ENCODE measurements at places on chromosomes 12 and 14. TPM values are rescaled to one million over a fixed set of nuclear protein-coding genes. Genes with fewer than 3 reads are reported as not detected.

EXOC3L4 gene
- total RNA-seq = not detected

- no peak for DNase-seq
- no peak overlapping the region for H3K4me3 ChIP-seq
- no peaks in the 10 kb centered on the region for H3K36me3 ChIP-seq
- H3K27me3 ChIP-seq = no peaks in the 10 kb centered on the region
Measured at GRCh38 chr14:44699391-44699790, 192.3 kb upstream of the FSCB start.

DNA sequence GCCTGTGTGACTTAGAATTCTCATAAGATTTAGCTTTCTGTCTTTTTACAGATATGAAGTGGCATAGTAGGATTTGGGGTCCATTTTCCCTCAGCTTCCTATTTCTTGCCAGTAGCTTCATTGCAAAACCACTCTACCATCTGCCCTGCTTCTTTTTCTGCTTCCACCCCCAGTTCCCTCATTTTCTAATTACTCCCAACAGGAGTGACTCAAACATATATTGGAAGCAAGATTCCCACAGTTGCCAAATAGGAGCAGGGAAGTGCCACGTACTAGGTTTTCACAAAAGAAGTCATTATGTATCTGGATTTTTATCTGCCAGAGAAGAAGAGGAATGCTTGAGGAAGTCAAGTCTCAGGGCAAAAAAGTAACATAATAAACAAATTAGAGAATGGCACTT is 64.1 kb downstream of the ANO4 start:
- H3K4me1 ChIP-seq = no peaks in the 10 kb centered on the region
- H3K36me3 ChIP-seq = no peaks in the 10 kb centered on the region
- H3K4me3 ChIP-seq = no peak overlapping the region
- H3K27me3 ChIP-seq = no peaks in the 10 kb centered on the region

- no peaks in the 10 kb centered on the region for H3K36me3 ChIP-seq
- no peaks in the 10 kb centered on the region for H3K27me3 ChIP-seq
- DNase-seq = peak; percentile 90
- H3K4me1 ChIP-seq = peaks cover 23% of the 10 kb centered on the region
- H3K4me3 ChIP-seq = peak overlapping the region; percentile 38
Measured at GRCh38 chr12:124609041-124609989, 41.9 kb upstream of the NCOR2 start.

DNA sequence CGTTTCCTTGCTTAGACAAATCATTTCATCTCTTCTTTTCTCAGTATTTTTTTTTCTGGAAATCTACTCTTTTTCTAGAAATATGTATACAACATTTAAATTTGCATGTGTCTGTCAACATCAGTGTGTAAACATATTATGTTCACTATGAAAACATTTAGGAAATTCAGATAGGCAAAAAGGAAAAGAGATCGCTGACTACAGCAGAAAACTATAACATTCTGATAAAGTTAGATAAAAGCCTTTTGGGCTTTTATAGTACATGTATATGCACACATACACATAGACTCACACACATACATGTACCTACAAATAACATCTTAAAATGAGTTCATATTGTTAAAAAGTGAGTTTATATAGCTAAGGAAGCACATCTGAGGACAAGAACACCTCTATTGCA is 142.1 kb downstream of the RAD51B start:
- no peak for DNase-seq
- no peaks in the 10 kb centered on the region for H3K27me3 ChIP-seq
- peaks cover 32% of the 10 kb centered on the region for H3K4me1 ChIP-seq
- peak overlapping the region; percentile 82 for H3K27ac ChIP-seq

DNA sequence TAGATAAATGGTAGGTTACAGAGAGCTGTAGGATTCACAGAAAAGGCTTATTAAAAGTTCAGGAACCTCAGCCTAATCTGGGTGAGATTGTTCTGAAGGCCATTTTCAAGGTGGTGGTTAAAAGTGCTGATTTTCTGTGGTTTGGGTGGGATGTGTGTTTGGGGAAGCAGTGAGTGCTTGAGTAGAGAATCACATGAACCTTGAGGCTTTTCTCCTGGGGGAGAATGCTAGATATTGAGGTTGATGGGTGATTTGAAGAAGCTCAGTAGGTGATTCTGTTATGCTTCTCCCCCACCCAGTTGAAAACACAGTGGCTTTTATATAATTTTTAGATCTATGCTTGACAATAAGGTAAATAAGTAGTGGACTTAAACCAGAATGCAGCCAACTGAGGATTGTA is 420.9 kb downstream of the PCNX1 start:
- no peak overlapping the region for H3K4me3 ChIP-seq
- peak overlapping the region; percentile 13 for H3K27ac ChIP-seq
- H3K27me3 ChIP-seq = no peaks in the 10 kb centered on the region
- H3K4me1 ChIP-seq = peaks cover 23% of the 10 kb centered on the region
- no peaks in the 10 kb centered on the region for H3K36me3 ChIP-seq

DNA sequence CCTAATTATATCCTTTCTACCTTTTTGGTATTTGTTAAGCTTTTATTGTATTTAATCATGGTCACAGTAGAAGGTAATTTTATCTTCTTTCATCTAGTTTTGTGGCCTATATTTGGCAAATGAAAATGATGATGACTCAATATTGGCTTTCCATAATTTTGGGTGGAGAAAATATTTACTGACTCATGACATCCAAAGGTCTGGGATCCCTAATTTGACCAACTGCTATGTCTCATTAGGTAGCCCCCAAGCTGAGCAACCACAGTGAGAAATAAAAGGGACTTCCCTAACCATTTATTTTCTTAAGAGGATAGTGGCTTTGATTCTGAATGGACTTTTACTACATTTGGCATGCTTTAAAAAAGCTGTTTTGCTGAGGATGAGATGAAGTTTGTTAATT is 289.5 kb downstream of the RMST start:
- no peak overlapping the region for H3K27ac ChIP-seq
- no peak for DNase-seq
- H3K4me3 ChIP-seq = no peak overlapping the region
- H3K27me3 ChIP-seq = no peaks in the 10 kb centered on the region

DNA sequence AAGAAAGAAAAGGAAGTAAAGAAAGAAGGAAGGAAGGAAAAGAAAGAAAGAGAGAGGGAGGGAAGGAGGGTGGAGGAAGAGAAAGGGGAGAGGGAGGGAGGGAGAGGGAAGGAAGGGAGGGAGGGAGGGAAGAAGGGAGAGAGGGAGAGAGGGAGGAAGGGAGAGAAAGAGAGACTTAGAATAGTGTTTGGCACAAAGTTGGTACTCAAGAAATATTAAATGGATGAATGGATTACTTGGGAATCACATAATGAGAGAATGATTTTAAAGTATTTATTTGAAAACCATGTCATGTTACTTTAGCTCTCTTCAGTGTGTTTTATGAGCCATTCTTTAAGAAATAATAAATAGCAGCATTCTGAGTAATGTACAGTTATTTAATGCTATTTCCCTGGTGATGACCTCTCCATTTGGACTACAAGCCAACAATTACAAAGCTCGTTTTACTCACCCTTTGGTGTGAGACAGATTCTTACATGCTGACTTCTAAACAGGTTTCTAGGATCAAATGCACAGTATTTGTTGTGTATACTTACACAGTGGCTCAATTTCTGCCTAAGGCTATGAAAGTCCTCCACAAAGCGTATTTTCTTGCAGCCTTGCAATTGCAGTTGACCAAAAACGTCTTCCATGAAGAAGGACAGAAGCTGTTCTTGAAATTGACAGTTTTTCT is 861 bp downstream of the IL26 start:
- no peak overlapping the region for H3K4me3 ChIP-seq
- peaks cover 22% of the 10 kb centered on the region for H3K4me1 ChIP-seq
- no peak overlapping the region for H3K27ac ChIP-seq
- H3K27me3 ChIP-seq = no peaks in the 10 kb centered on the region
- DNase-seq = peak; percentile 62
- H3K36me3 ChIP-seq = no peaks in the 10 kb centered on the region

- no peak for DNase-seq
- no peak overlapping the region for H3K27ac ChIP-seq
Measured at GRCh38 chr12:57099766-57100165, 10.9 kb downstream of the NAB2 start.

DNA sequence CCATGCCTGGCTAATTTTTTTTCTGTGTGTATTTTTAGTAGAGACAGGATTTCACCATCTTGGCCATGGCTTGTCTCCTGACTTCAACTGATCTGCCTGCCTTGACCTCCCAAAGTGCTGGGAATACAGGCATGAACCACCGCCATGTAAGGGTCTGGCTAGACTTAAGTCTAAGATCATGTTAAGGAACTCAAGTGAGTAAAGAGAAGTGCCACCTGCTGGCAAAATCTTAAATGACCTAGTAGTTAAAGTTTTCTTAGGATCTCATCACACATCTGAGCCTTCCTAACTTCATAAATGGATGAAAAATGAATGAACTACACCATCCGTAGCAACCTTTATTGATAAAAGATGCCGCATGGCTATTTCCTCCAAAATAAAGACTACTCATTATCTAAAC is 1.7 kb upstream of the C12orf56 start:
- no peaks in the 10 kb centered on the region for H3K27me3 ChIP-seq
- no peak overlapping the region for H3K27ac ChIP-seq
- no peak overlapping the region for H3K4me3 ChIP-seq
- peaks cover 4% of the 10 kb centered on the region for H3K4me1 ChIP-seq
- H3K36me3 ChIP-seq = no peaks in the 10 kb centered on the region

DNA sequence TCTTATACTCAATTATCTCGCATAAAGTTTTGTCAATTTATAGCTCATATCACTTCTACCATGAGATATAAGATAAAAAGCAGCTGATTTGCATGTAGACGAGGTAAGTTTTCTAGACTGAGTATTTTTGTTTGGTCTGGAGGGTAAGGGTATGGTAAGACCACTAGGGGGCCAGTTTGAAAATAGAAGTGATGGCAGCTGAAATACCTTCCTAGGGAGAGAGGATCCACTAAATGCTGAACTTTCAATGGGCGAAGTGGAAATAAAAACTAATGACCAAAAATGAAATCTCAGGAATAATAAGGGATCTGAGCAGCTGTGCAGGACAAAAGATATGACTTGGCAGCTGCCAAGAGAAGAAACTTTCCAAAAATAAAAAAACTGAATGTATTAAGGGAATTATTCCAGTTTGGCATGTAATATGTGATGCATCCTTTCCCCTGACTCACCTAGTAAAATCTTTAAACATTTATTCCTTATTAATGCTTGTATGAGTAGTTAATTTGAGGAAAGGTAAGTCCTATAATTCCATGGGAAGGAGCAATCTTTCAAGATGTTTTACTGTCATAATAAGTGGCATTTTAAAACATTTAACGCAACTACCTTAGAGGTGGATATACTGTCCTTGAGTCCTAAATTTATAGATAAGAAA is 754.5 kb downstream of the C12orf50 start:
- DNase-seq = peak; percentile 29
- no peaks in the 10 kb centered on the region for H3K4me1 ChIP-seq
- no peak overlapping the region for H3K27ac ChIP-seq
- no peaks in the 10 kb centered on the region for H3K36me3 ChIP-seq
- no peak overlapping the region for H3K4me3 ChIP-seq
- H3K27me3 ChIP-seq = no peaks in the 10 kb centered on the region

- no peak overlapping the region for H3K4me3 ChIP-seq
- H3K27ac ChIP-seq = peak overlapping the region; percentile 67
- peaks cover 6% of the 10 kb centered on the region for H3K36me3 ChIP-seq
- peak; percentile 98 for DNase-seq
- H3K4me1 ChIP-seq = peaks cover 16% of the 10 kb centered on the region
Measured at GRCh38 chr12:76183459-76184186, 99.1 kb upstream of the NAP1L1 start.

- peak; percentile 80 for DNase-seq
- no peak overlapping the region for H3K27ac ChIP-seq
- H3K36me3 ChIP-seq = no peaks in the 10 kb centered on the region
- peaks cover 6% of the 10 kb centered on the region for H3K4me1 ChIP-seq
- H3K27me3 ChIP-seq = no peaks in the 10 kb centered on the region
Measured at GRCh38 chr14:54893151-54893760, 9.4 kb downstream of the GCH1 start.

CDK17 gene
- total RNA-seq = 50.9 TPM
